ENCODE measurements at places on chromosomes 4 and X.

GRCh38 chr4:184359888-184360287, 114.5 kb downstream of the IRF2 start:
- no peak for DNase-seq

DNA sequence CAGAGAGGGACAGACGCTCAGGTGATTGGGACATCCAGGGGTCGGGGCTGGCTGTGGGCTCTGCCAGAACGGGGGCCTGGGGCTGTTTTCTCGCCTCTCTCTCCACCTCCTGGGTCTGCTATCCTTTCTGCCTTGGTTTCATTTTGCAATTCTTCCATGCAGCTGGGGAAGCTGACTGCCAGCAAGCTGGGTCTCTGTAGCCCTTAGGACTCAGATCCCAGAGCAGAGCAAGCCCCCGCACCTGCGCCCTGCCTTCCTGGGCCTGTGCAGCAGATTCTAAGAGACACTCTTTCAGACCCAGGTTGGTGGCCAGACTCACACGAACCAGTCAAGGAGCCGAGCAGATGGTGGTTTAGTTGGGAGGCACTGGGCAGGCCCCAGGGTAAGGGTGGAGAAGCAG, 59.1 kb upstream of the GRPEL1 start:
- DNase-seq: no peak

GRCh38 chrX:50430917-50431575, 39.6 kb downstream of the DGKK start:
- DNase-seq: no peak

- no peak for DNase-seq
Measured at GRCh38 chrX:10519761-10520160, 100.6 kb downstream of the MID1 start.

All from GM12891 (cell line).